NCI-H446 (cell line): ENCODE measurements at places on chromosomes 5 and 9.

DNA sequence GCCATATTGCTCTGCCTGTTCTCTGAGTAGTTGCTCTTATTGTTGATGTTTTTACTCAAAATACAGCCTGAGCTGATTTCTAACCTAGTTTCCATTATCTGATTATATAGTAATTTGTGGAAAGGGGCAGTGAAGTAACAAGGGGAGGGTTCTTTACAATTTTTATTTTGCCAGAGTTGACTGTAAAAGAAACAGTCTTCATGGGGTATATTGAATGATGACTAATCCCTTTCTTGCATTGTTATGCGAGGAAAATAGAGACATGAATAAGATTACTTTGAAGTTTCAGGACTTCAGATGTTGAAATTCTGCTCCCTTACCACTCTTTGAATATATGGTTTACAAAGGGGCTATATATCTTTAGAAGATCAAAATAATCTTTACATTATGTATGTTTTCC lies 9.1 kb upstream of the LRRC70 start:
- no peak for DNase-seq

GRCh38 chr5:126975796-126976195 lies 54.6 kb downstream of the MARCHF3 start:
- no peak for DNase-seq

DNA sequence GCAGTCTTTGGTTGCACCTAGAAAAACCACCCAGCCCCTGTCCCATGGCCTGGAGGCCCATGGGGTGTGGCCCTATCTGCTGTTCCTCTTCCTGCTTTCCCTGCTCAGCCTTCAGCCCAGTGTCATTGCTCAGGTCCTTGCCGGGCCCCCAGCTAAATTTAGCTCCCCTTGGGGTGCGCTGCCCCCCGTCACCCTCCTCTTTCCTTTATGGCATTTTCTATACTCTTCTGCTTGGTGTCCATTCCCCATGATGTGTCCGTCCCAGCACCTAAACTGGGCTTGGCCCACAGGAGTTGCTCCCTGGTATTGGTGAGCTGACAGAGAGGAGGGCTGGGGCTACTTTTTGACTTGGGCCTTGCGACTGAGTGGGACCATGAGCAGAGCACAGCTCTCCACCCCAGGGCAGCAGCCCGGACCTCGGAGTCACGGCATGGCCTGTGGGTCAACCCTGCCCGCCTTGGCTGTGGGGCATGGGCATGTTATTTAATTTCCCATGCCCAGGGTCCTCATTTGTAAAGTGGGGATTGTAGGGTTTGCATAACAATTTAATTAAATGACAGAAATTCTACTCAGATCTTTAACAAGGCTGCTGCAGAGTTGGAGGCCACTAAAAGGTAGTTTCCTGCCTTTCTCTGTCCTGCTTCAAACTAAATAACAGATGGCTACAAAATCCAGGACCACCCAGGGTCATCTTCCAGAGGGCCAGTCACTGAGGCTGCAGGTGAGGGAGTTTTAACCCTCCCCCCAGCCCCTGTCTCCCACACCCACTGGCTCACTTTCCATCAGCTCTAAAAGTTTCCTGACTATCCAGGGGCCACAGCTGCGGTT lies 98.2 kb downstream of the DAP start:
- no peak for DNase-seq

GRCh38 chr9:84226126-84226525 lies 114.4 kb downstream of the SLC28A3 start:
- no peak for DNase-seq

DNA sequence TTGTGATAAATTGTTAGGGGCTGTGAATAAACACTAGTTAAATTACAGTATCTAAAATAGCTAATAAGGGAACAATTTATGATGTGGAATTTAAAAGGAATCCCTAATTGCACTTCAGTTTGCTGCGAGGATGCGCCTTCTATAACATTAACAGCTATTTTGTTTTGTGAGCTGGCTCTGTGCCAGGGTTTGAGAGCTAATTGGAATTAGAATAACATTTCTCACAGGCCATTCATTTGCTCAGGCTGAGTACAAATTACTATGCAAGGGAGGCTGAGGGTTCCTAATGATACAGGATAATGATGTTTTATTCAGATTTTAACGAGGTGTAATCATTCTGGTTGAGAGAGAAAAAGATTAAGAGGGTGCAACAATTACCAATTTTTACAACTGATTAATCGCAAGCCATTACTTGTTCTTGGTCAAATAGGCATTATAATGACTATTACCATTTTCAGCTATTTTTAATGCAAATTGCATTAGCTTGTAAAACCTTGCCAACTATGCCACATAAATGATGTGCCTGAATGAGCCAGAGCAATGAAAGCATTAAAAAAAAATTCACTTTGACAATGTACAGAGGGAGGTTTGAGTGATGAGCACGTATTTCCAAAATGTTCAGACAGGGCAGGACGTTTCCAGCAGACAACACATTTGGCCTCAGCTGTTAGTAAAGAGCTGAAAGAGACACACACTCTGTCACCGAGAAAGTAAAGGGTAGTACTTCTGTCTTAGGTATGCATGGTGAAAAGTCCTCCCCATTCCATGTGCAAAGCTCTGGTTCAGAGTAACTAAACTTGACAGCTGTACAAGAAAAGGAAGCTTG lies 576.5 kb downstream of the TLE1 start:
- DNase-seq = peak; percentile 4

DNA sequence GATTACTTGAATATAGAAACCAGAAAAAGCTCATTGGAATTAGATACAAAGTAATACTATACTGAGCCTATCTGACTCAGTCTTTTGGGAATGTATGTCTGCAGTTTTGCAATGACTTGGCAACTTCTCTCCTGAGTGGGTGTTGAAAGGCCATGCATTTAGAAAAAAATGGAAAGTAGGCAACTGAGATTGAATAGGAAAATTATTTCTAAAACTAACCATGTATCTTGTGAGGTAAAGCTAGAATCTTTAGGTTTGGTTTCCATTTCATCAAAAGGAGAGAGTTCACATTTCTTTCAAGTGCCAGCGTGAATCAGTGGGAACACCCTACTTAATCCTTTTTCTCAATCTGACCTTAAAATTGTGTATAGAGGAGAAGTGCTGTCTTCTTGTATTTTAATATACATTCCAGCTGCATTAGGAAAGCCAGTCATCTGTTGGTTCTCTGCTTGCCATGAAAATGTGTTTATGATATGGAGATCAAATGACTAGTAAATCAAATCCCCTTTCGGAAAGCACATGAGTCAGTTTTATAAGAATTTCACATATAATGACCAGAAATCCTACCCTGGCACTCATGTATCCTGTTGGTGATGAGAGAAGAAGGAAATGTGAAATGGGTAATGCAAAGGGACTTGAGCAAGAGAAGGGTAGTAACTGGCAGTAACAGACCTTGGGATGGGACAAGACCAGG lies 30.4 kb downstream of the NFX1 start:
- DNase-seq = peak; percentile 3
